ENCODE measurements at places on chromosomes 5 and 9.

- DNase-seq = no peak
Observed at GRCh38 chr9:73038613-73039012, 85.8 kb upstream of the ALDH1A1 start.

GRCh38 chr5:5231576-5231975 lies 91.4 kb downstream of the ADAMTS16 start:
- no peak for DNase-seq

DNA sequence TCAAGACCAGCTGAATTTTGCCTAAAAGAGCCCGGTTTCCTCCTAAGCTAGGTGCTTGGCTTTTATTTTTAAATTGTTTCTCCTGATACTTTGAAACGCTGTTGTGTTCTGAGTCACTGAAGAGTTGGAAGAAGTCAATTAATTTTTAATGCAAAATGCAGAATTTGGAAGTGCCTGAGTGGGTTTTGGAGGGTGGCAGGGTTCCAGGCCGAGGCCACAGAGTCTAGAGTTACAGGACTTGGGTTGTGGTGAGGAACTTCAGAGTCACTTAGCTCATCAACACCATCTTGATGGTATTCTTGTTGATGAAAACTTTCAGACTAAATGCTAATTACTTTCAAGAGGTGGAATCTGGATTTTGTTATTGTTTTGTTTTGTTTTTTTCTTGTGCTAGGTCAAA lies 130.6 kb downstream of the PDZD2 start:
- no peak for DNase-seq

DNA sequence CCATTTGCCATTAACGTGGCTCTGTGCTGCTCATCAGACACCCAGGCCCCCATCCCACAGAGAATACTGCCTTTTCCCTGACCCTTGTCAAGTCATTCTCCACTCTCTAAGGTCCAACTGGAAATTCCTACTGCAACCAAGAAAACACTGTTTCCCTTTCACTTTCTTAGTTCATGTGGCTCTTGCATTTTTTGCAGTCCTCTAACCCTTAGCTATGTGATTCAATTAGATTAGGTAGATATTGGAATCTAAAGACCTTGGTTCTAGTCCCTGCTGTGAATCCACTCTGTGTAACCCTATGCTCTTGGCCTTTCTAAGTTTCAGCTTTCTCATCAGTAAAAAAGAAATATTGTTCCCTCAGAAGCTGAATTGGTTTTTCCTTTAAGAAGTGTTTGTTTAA lies 649.4 kb downstream of the CCDC171 start:
- DNase-seq = no peak

GRCh38 chr5:148152781-148153180 lies 15.6 kb upstream of the SPINK14 start:
- no peak for DNase-seq

DNA sequence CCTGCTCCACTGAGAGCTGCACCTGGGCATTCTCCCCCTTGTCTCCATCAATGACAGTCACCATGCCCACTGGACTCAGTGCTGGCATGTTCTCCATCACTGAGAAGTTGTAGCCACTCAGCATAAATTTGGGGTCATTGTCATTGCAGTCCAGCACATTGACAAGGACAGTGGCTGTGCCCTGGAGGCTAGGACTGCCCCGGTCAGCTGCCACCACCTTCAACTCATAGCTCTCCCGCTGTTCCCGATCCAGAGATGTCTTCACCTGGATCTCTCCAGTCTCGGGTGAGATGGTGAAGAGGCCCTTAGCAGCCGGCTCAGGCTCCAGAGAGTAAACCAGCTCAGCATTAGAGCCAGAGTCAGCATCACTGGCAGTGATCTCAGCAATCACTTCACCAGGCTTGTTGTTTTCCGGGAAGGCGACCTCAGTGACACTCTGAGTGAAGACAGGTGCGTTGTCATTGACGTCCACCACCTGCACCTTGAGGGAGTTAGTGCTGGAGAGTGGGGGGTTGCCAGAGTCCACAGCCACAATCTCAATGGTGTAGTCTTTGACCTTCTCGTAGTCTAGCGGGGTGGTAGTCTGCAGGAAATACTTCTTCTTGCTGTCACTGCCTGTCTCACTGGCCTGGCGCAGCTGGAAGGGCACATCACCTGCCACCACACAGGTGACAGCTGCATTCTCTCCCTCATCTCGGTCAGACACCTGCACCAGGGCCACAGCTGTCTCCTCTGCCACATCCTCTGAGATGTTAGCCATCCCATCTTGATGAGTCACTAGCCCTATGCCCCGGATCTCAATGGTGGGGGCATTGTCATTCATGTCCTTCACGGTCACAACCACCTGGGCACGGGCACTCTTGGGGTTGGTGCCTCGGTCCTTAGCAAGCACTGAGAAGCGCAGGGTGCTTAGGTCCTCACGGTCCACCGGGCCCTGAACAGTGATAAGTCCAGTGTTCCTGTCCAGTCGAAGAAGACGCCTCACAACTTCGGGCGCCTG lies 13.5 kb downstream of the PCDH1 start:
- DNase-seq = no peak

DNA sequence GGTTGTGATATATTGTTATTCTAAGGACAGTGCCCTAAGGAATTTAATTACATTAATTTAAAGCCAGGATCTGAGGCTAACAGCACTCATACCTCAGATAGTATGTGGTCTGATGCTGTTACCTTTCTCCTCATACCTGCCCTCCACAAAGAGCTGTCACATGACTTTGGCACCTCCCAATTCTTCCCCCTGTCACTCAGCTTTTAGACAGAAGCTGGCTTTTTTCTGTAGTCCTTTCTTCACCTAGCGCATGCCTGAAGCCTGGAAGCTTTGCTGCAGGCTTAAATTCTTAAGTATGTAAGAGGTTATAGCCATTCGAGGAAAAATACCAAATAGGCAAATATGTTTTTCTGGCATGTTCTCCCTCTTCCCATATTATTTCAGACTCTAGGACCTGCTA lies 61.0 kb upstream of the ADAMTS19 start:
- no peak for DNase-seq

- no peak for DNase-seq
Observed at GRCh38 chr9:120950421-120951388, 24.1 kb upstream of the TRAF1 start.

GRCh38 chr5:156815988-156816599 lies 34.0 kb upstream of the PPP1R2B start:
- DNase-seq = no peak

DNA sequence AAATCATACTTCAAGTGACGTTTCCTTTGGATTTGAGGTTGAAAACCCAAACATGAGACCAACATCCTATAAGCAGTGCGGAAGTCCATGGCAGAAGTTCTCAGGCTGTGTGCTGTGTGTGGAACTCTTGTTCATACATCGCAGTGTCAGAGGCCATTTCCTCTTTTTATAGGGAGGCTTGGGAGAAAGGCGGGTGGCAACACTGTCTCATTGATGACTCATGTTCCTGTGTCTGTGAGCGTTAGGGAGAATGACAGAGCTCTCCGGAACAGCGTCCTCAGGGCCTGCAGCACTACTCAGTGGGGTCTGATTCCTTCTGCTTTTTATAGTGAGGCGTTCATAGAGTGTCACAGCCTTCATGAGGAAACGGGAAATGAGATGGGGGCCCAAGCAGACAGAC lies 98.8 kb upstream of the BASP1 start:
- no peak for DNase-seq

- no peak for DNase-seq
Observed at GRCh38 chr5:179191506-179192184, 131.5 kb downstream of the ZNF354C start.

GRCh38 chr5:14944996-14945395 lies 73.4 kb upstream of the ANKH start:
- no peak for DNase-seq

GRCh38 chr5:141701360-141702119 lies 19.5 kb upstream of the ARAP3 start:
- DNase-seq = no peak

DNA sequence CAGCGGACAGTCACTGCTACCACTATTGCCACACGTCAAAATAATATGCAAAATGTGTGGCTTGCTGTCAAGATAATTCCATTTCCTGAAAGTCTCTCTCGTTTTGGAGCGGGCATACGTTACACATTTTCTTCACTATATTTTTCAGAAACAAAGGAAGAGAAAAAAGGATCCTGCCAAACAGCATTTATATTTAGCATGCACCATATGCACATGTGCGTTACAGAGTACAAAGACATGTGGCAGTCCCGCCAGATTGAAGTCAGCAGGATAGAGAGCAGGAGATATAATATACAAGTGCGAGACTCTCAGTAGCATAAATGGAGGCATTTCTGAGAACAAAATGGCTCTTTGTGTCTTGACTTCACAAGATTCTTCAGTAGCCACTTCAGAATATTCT lies 221.6 kb upstream of the KIF2A start:
- DNase-seq = no peak

DNA sequence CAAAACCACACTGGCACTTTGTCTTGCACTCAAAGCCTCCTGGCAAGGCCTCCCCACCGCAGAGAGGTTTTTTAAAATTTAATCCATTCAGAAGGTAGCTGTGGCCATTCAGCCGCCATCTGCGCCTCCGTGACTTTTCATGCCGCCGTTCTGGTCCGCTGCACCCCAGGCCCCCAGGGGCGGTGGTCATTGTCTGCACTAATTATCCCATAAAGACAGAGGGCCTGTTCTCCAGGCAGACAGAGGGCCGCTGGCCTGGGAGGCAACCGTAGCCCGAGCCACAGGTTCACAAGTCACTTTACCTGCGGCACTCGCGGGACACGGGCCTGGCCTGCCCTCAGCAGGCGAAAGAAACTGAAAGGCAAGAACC lies 49.4 kb downstream of the EXD3 start:
- DNase-seq = no peak

DNA sequence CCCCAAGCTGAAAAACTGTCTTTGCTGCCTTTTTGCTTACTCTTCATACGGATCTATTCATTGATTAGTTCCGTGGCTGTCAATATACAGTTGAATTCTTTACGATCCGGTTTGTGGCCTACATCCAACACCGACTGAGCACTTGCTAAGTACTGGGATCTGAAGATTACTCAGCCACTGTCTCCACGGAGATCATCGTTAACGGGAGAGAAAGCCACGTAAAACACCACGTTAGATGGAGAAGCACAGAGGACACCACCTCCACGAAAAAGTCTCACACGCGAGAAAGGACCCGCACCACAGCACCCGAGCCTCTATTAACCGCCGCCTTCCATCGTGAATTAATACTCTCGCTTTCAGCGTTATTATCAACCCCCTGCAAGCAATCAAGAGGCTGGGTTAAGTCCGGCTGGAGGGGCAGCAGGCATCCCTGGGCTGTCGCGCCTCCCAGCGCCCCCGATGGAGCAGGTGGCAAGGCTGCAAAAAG lies 650 bp downstream of the ELP1 start:
- no peak for DNase-seq

- no peak for DNase-seq
Observed at GRCh38 chr5:179542170-179542569, 8.2 kb upstream of the RUFY1 start.

DNA sequence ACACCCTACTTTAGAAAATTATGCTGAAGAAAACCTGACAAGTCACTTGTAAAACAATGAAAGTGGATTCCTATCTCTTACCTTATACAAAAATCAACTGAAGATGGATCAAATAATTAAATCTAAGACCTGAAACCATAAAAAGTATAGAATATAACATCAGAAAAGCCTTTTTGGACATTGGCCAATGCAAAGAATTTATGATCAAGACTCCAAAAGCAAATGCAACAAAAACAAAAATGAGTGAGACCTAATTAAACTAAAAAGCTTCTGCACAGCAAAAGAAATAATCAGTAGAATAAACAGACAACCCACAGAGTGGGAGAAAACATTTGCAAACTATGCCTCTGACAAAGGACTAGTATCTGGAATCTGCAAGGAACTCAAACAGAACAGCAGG lies 303.0 kb upstream of the CDH9 start:
- no peak for DNase-seq

DNA sequence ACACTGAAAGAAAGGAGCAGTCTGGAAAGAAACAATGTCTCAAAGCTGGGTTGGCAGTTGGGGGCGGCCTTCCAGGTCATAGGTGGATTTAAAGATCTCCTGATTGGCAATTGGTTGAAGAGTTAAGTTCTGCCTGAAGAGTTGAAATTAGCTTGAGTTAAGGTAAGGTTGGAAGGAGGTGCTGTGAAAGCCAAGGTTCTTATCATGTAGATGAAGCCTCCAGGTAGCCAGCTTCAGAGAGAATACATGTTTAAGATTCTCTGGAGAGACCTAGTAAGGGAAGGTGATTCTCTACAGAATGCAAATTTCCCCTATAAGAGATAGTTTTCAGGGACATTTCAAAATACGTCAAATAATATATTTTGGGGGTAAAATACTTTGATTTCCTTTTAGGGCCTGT lies 387.1 kb downstream of the TMEM232 start:
- no peak for DNase-seq

DNA sequence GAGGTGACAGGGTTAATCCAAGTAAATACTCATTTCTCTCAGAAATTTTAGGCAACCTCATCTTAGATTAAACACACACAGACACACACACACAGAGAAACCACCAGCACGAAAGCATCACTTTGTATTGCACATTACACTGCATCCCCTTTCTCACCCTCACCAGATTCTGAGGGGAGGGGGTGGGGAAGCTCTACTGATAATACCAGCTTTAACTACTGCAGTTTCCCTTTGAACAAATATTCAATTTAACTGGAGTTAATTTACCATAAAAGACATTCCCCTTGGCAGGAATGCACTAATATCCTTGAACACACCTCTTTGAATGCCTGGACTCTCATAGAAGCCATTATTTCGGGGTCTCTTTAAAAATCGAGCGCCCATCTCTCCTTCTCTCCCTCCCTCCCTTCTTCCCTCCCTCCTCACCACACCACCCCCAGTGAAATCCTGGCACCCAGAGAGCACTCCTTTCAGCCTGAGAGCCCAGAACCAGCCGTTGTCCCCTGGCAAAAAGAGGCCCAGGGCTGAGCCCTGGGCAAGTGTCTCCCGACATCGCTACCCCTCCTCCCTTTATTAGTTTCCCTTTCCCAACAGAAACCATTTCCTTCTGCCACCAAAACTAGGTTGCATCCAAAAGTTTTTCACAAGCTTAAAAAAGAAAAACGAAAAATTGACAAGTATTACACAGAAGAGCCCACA lies 2.8 kb upstream of the NFIB start:
- no peak for DNase-seq

DNA sequence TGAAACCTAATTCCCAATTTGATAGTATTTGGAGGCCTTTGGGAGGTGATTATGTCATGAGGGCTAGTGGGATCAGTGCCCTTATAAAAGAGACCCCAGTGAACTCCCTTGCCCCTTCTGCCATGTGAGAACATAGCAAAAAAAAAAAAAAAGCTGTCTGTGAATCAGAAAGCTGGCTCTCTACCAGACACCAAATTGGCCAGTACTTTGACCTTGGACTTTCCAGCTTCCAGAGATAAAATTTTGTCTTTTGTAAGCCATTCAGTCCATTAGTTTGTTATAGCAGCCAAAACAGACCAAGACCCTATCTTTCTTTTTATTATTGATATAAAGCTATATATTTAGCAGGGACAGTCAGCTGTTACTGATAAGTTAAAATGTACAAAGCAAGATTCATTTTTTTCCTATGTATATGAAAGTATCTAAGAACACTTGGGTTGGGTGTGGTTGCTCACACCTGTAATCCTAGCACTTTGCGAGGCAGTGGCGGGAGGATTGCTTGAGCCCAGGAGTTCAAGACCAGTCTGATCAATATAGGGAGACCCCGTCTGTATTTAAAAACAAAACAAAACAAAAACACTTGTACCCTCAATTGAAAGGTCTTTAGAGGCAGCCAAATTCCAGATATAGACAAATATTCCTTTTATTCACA lies 8.1 kb upstream of the C5orf24 start:
- no peak for DNase-seq

- DNase-seq = no peak
Observed at GRCh38 chr5:143418140-143418866, 14.8 kb upstream of the NR3C1 start.

GRCh38 chr5:133106761-133107572 lies 55.2 kb downstream of the HSPA4 start:
- no peak for DNase-seq

GRCh38 chr9:5518937-5519319 lies 8.6 kb downstream of the PDCD1LG2 start:
- DNase-seq = no peak
